ENCODE measurements at places on chromosomes 6 and 20.

DNA sequence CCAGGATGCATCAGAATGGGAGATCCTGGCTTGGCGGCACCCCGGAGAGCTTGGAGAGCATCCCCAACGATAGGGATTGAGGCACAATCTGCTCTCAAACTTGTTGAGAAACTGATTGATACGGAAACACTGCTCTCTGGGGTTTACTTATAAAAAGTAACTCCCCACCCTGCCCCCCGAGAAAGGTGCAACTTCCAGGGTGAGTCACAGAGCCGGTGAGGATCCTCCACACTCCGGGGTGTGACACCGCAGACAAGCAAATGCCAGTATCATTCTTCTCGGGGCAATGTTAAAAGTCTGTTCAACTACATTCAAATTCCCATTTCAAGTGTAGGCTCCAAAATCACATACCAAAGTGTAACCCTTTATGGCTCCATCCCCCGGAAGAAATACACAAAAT, 84.4 kb upstream of the MLN start:
- no peak for DNase-seq

DNA sequence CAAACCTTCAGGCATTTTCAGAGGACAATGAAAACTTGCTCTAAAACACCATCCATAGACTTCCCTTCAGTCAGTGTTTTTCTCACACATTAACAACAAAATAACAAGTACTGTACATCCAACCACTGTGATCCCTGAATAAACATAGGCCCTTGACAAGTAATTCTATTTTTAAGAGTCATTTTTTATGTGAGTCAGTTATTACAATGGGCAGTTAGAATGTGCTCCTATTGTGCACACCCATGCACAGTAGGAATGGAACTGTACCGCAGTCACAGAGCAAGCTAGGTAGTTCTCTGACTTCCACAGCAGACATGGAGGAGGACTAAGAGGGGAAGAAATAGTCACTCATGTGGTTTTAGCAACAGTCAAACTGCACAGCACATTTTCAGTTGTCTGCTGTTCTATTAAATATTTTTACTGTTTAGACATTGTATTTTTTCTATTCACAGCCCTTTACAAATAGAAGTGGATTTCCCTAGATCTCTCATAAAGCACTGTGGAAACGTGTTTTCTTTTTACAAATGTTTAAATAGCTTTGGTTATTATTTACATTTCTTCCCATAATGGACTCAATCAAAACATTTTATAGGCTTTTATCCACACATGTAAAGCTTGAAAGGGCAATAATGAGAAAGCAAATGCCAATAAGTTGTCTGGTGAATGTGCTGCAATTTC, 100.4 kb downstream of the JAG1 start:
- no peak for DNase-seq

DNA sequence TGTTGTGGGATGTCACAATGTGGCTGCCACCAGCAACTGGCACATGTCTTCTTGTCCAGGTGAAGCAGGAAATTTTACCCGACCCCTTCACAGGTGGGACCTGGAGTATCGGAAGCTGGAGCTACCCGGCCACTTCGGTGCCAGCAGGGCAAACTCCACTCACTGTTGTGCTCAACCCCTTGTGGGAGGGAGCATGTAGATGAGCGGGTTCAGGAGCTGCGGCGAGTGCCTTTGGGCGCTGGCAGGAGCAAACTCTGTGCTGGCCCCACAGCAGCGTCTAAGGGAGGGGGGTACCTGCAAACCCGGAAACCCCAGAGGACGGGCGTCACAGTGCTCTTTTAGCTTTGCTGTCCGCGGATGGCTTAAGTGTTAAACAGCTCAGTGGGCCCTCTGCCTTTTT, 20.7 kb upstream of the SULF2 start:
- no peak for DNase-seq

DNA sequence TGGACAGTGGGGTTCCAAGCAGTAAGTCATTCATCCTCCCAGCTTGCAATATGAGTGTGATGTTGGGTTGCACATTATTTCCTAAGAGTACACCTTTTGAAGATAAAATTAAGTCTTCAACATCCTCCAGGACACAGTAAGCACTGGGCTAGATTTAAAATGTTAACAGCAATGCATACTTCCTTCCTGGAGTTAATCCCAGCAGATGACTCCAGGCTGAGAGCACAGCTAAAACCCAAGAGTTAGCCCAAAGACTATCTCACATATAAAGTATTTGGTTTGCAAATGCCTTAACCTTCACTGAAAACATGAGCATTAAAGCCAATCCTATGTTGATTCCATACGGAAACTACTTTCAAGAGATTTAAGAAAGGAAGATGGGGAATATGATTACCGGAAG, 69.2 kb downstream of the SLC23A2 start:
- no peak for DNase-seq

- no peak for DNase-seq
Measured at GRCh38 chr20:433300-433975, 25.3 kb downstream of the RBCK1 start.

- no peak for DNase-seq
Measured at GRCh38 chr20:60976913-60977312, 275.1 kb upstream of the CDH4 start.

DNA sequence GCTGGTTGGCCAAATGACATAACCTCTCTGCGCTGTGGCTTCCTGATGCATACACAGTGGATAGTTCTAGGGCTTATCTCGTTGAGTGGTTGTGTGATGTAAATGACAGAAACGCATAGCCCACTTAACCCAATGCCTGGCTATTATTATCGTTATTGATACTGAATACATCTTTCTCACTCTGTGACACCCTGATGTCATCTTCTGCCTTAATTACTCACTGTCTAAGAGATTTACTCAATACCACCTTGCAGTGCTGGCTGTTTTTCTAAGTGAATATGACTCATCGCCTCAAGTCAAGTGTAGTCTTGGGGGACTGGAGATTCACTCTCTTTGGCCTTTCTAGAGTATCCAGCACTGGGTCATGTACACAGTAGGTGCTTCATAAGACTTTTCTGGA, 73.6 kb downstream of the NDUFAF5 start:
- no peak for DNase-seq

GRCh38 chr6:112511441-112511840, 164.3 kb downstream of the RFPL4B start:
- no peak for DNase-seq

- DNase-seq: no peak
Measured at GRCh38 chr6:52125139-52125538, 37.7 kb upstream of the PKHD1 start.

DNA sequence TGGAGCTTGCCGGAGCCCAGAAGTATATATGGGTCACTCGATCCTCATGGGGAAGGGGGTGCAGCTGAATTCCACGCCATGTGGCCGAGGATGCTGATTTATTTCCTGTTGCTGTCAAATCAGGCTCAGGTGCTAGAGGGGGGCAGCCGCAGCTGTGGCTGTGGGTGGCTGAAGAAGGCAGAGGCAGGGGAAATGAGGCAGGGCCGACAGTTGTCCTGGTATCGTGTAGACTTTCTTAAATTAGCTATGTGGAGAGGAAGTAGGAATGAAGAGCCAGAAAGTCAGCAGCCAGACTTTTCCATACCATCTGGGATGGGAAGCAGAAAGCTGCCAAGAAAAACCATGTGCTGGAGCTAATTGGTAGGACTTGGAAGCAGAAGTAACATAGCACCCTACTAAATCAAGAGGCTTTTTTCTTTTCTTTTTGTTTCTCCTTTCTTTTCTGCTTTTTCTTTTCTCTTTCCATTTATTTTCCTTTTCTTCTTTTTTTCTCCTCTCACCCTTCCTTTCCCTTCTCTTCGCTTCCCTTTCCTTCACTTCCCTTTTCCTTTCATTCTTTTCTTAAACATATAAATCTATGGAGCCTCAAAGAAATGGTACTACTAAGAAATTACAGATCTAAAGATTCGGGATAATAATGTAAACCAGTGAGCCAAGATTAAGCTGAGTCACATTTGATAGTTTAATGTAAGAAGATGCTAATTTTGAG, 90.6 kb upstream of the CD83 start:
- no peak for DNase-seq

GRCh38 chr6:133886104-133886775, 2.7 kb upstream of the TCF21 start:
- DNase-seq: no peak

DNA sequence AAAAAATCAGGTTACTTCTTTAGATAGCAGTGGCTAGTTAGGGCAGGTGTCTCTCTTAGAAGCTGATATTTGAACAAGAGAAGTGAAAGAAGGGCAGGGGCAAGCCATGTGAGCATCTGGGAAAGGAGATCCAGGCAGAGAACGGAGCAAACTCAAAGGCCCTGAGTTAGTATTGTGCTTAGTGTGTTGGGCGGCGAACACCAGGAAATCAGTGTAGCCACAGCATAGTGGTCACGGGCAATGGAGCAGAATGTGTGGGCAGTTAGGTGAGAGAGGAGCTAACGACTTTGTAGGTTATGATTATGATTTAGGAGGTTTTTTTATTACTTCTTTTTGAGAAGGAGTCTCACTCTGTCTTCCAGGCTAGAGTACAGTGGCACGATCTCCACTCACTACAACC, 229.3 kb downstream of the TMEM242 start:
- no peak for DNase-seq

Measured in NCI-H1436 (cell line).